MCF 10A (cell line): ENCODE measurements at places on chromosomes 2 and 18. TPM values are rescaled to one million over a fixed set of nuclear protein-coding genes. Genes with fewer than 3 reads are reported as not detected.

The TMEM150A gene
- total RNA-seq: 12.5 and 14.5 TPM in 2 replicates

The ZNF513 gene
- 14.8 and 16.2 TPM in 2 replicates for total RNA-seq

The B3GNT7 gene
- not detected in 2 replicates for total RNA-seq

The TEKT4 gene
- total RNA-seq: not detected in 2 replicates

The CRACDL gene
- 12.9 and 13.0 TPM in 2 replicates for total RNA-seq

The PLGLB2 gene
- total RNA-seq: 1.1 and 1.3 TPM in 2 replicates

The SF3B1 gene
- 179 and 182 TPM in 2 replicates for total RNA-seq

The KDM3A gene
- total RNA-seq: 21.1 and 34.6 TPM in 2 replicates

DNA sequence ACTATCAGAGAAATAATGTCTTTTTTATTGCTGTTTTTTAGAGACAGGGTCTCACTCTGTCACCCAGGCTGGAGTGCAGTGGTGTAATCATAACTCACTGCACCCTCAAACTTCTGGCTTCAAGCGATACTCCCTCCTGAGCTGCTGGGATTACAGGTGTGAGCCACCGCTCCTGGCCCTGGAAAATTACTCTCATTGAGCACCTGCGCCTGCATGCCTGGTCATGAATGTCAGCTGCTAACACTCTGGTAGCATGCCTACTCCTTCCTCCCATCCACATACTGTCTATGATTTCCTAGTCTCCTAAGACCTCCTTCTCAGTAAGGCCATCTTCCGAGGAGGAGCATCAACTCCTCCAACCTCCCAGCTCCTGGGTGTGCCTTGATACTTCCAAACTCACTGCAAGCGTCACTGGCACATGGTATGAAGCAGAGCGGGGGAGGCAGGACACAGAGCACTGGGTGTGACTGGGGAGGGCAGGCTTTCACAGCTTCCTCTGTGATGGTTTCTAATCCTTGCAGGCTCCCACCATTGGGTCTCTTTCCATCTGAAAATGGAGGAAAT is 1.6 kb upstream of the MAP2 start:
- peaks cover 18% of the 10 kb centered on the region for H3K4me1 ChIP-seq
- H3K27me3 ChIP-seq: no peaks in the 10 kb centered on the region

- peaks cover 73% of the 10 kb centered on the region for H3K4me1 ChIP-seq
- H3K36me3 ChIP-seq: peaks cover 21% of the 10 kb centered on the region
- H3K27ac ChIP-seq: peak overlapping the region; percentile 88
- H3K27me3 ChIP-seq: no peaks in the 10 kb centered on the region
- H3K4me3 ChIP-seq: peak overlapping the region; percentile 59
Measured at GRCh38 chr2:20212871-20213503, 11.9 kb downstream of the SDC1 start.

DNA sequence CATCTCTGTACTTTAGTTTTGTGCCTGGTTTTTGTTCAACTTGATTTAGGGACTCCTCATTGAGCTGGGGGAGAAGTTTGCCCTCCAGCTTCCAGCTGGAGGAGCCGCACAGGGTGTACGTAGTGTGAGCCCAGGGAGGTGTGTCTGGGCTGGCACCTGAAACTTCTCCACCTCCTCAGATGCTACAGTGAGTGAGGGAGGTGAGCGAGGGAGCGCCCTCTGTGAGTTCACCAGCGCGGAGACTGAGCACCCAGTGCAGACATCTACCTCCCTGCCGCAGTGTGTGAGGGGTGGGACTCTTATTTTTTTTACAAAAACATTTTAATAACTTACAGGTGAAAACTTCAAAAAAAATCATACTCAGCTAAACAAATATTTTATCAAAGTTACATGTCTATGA is 204.2 kb upstream of the HS6ST1 start:
- no peak overlapping the region for H3K4me3 ChIP-seq
- H3K36me3 ChIP-seq: no peaks in the 10 kb centered on the region
- no peaks in the 10 kb centered on the region for H3K27me3 ChIP-seq
- H3K4me1 ChIP-seq: no peaks in the 10 kb centered on the region
- DNase-seq: no peak

- H3K4me3 ChIP-seq: no peak overlapping the region
- H3K27me3 ChIP-seq: no peaks in the 10 kb centered on the region
- no peak overlapping the region for H3K27ac ChIP-seq
- peak; percentile 20 for DNase-seq
- H3K4me1 ChIP-seq: peaks cover 44% of the 10 kb centered on the region
- no peaks in the 10 kb centered on the region for H3K36me3 ChIP-seq
Measured at GRCh38 chr2:144324446-144325045, 195.4 kb downstream of the ZEB2 start.

GRCh38 chr2:157194097-157194688 is 63.3 kb upstream of the GALNT5 start:
- H3K4me1 ChIP-seq: peaks cover 12% of the 10 kb centered on the region
- H3K27ac ChIP-seq: peak overlapping the region; percentile 80

GRCh38 chr2:11029136-11029535 is 117.4 kb downstream of the KCNF1 start:
- DNase-seq: no peak
- no peak overlapping the region for H3K4me3 ChIP-seq
- no peak overlapping the region for H3K27ac ChIP-seq
- no peaks in the 10 kb centered on the region for H3K4me1 ChIP-seq
- no peaks in the 10 kb centered on the region for H3K36me3 ChIP-seq

DNA sequence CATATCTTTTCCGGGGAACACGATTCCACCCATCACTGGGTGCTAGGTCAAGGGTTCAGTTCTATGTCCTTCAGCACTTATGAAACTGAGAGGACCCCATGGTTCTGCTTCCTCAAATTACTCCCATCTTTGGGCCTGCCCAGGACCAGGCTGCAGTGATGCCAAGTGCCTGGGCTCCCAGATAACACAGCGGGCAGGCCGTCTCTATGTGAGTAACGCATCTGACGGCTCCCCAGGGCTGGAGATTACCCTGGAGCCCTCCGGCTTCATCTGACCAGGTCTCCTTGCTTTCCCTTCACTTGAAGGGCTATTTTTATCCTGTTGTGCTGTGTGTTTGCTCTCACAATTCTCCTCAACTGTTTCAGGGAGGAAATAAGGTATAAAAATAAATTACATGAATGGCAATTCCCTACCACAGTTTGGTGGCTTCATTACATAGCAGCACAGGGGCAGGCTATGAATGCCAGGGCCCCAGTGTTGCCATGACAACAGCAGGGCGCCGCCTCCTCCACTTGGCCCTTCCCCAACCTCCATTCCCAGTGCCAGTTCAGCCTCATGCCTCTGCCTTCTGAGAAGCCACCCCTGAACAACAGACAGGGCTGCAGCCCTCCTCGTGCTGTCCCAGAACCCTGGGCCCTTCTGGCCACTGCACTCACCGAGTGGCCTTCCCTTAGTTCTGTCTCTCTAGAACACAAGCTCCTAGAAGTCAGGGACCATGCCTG is 25.4 kb upstream of the TMEM131 start:
- H3K4me3 ChIP-seq: no peak overlapping the region
- H3K36me3 ChIP-seq: no peaks in the 10 kb centered on the region

- peaks cover 39% of the 10 kb centered on the region for H3K27me3 ChIP-seq
- H3K4me1 ChIP-seq: peaks cover 6% of the 10 kb centered on the region
- no peak for DNase-seq
- no peak overlapping the region for H3K4me3 ChIP-seq
- H3K36me3 ChIP-seq: no peaks in the 10 kb centered on the region
- no peak overlapping the region for H3K27ac ChIP-seq
Measured at GRCh38 chr2:76668279-76668678, 853.9 kb downstream of the LRRTM4 start.

DNA sequence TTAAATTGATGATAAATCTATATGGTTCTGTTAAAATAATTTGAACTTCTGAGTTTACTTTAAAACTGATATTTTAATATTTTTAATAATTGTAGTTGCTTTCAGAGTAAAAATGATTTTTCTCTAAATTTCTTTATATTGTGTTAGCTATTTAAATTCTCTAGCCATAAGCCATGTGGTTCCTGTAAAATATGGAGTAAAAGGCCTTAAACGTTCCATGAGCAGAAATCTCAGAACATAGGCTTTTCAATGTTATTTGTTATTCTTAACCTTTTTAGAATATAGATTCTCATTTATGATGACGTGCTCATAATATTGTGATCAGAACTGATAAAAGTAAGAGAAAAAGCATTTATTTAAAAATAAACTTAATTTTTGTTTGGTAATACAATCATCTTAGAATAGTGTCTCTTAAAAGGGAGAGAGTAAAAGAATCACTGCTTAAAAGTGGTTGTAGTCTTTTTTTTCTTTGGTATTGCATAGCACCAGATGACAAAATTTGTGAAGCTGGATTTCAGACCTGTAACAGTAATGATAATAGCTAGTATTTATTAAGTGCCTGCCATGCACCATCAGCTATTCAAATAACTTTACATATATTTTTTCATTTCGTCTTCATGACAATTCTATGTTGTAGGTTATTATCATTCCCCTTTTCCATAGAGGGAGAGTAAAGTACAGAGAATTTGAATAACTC is 2.7 kb downstream of the BMPR2 start:
- peak; percentile 13 for DNase-seq
- no peaks in the 10 kb centered on the region for H3K27me3 ChIP-seq
- H3K4me1 ChIP-seq: peaks cover 15% of the 10 kb centered on the region
- peak overlapping the region; percentile 83 for H3K4me3 ChIP-seq

DNA sequence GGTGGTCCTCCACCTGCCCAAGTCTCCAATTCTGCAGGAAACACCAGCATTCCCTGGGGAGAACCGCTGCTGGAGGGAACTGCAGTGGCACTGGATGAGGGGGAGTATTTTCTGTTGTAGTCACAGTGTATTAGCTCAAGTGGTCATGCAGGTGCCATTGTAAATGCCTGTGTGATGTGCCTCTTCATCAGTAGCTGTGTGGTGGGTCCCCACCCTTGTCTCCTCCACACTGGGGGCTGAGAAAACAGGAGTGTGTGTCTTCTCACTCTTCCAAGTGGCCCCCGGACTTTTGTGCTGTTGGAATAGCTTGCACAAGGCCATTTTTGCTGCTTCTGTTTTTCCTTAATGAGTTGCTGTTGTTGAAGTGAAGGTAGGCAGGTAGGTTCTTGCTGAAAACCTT is 8.7 kb downstream of the NCK2 start:
- H3K4me3 ChIP-seq: no peak overlapping the region
- H3K4me1 ChIP-seq: peaks cover 11% of the 10 kb centered on the region
- no peak for DNase-seq
- H3K27me3 ChIP-seq: no peaks in the 10 kb centered on the region

DNA sequence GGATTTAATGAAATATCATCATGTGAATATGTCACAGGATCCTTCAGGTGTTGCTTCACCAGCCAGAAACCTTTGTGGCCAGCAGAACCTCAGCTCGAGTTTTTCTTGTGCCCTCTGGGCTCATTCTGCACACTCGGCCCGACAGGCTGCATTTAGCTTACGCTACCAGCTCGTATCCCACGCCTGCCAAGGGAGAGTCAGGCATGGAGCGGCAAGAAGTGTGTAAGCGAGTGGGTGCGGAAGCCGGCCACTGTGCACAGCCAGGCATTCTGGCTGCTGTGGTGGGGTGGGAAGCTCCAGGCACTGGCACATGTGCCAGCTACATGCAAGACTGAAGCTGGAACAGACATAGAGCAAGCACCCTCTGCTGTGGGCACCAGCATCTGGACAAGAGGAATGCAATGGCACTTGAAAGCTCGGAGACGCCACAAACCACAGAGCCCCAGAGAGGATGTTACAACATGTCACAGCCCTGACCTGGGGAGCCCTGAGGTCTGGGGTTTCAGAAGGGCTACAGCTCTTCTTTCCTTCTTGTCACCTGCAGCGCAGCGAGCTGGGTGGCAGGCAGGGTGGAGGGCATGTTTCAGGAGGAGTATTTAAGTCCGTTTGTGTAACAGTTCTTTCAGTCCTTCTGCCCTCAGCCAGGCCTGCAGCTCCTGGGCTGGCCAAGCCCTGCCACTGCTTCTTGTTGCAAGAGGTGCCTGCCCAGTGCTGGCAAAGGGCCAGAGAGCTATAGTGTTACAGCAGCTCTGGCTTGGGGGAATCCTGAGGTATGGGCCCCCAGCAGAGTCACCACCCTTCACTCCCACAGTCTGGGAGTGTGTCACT is 257.3 kb upstream of the HNMT start:
- H3K27ac ChIP-seq: no peak overlapping the region
- no peaks in the 10 kb centered on the region for H3K4me1 ChIP-seq
- no peaks in the 10 kb centered on the region for H3K36me3 ChIP-seq
- H3K27me3 ChIP-seq: no peaks in the 10 kb centered on the region
- no peak overlapping the region for H3K4me3 ChIP-seq
- DNase-seq: peak; percentile 51

DNA sequence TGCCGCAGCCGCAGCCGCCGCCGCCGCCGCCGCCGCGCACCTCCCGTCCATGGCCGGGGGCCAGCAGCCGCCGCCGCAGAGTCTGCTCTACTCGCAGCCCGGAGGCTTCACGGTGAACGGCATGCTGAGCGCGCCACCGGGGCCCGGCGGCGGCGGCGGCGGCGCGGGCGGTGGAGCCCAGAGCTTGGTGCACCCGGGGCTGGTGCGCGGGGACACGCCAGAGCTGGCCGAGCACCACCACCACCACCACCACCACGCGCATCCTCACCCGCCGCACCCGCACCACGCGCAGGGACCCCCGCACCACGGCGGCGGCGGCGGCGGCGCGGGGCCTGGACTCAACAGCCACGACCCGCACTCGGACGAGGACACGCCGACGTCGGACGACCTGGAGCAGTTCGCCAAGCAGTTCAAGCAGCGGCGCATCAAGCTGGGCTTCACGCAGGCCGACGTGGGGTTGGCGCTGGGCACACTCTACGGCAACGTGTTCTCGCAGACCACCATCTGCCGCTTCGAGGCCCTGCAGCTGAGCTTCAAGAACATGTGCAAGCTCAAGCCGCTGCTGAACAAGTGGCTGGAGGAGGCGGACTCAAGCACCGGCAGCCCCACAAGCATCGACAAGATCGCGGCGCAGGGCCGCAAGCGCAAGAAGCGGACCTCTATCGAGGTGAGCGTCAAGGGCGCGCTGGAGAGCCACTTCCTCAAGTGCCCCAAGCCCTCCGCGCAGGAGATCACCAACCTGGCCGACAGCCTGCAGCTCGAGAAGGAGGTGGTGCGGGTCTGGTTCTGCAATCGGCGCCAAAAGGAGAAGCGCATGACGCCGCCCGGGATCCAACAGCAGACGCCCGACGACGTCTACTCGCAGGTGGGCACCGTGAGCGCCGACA is 2.4 kb downstream of the POU3F3 start:
- peaks cover 35% of the 10 kb centered on the region for H3K27me3 ChIP-seq
- H3K4me3 ChIP-seq: no peak overlapping the region
- no peaks in the 10 kb centered on the region for H3K36me3 ChIP-seq
- H3K4me1 ChIP-seq: no peaks in the 10 kb centered on the region
- no peak for DNase-seq

- H3K36me3 ChIP-seq: no peaks in the 10 kb centered on the region
- no peak for DNase-seq
- H3K4me3 ChIP-seq: no peak overlapping the region
- H3K27me3 ChIP-seq: peaks cover 16% of the 10 kb centered on the region
Measured at GRCh38 chr2:85135660-85135914, 2.4 kb downstream of the TCF7L1 start.

GRCh38 chr2:213161759-213162515 is 10.5 kb upstream of the IKZF2 start:
- no peak overlapping the region for H3K27ac ChIP-seq
- no peaks in the 10 kb centered on the region for H3K36me3 ChIP-seq
- no peaks in the 10 kb centered on the region for H3K27me3 ChIP-seq
- no peak for DNase-seq
- peaks cover 14% of the 10 kb centered on the region for H3K4me1 ChIP-seq
- H3K4me3 ChIP-seq: no peak overlapping the region
